HT1080 (cell line): ENCODE measurements at places on chromosomes 2 and 18. TPM values are rescaled to one million over a fixed set of nuclear protein-coding genes. Genes with fewer than 3 reads are reported as not detected.

The GKN2 gene
- total RNA-seq, result not detected in 2 replicates

The IL1B gene
- 4.1 and 9.5 TPM in 2 replicates for total RNA-seq

The NGEF gene
- 0.30 and 2.7 TPM in 2 replicates for total RNA-seq

GRCh38 chr2:223262946-223263345 is 211.0 kb downstream of the KCNE4 start:
- DNase-seq, result peak; percentile 15

DNA sequence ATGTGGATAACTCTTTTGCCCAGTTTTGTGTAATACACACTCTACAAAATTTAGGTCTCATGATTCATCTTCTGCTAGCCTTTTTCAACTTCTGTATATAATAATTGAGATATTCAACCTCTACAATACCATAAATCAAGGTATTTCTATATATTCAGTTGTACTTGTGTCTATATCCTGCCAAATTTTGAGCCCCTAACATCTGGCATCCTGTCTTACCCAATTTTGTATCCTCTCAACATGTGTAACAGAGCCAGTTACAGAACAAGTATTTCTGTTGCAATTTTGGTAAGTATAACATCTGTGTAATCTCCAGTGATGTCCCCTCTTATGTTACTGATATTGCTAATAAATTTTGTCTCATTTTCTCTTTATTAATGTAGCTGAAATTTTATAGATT is 145.8 kb downstream of the TRIB2 start:
- no peak for DNase-seq

DNA sequence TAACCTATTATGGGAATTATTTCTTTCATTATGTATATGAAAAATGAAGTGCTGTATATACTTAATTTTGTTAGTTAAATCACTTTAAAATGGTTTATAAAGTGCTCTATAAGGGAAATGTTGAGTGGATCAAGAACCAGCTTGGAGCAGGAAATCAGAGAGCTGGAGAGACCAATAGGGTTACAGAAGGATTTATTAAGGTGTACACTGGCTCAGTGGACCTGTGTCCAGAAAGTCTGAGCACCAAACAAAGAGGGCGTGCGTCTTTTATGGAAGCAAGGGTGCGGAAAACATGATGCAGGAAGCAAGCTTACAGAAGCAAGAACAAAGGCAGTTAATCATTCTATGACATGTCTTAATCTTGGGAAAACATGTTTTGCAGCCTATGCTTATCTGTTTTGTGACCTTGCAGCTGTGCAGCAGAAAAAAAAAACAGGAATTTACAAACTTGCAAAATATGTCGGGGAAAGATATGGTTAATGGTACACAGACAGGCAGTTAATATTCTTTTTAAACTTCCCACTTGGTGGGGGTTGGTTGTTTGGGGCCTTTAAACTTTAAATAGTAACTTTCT is 65.2 kb upstream of the SLC35G4 start:
- no peak for DNase-seq

DNA sequence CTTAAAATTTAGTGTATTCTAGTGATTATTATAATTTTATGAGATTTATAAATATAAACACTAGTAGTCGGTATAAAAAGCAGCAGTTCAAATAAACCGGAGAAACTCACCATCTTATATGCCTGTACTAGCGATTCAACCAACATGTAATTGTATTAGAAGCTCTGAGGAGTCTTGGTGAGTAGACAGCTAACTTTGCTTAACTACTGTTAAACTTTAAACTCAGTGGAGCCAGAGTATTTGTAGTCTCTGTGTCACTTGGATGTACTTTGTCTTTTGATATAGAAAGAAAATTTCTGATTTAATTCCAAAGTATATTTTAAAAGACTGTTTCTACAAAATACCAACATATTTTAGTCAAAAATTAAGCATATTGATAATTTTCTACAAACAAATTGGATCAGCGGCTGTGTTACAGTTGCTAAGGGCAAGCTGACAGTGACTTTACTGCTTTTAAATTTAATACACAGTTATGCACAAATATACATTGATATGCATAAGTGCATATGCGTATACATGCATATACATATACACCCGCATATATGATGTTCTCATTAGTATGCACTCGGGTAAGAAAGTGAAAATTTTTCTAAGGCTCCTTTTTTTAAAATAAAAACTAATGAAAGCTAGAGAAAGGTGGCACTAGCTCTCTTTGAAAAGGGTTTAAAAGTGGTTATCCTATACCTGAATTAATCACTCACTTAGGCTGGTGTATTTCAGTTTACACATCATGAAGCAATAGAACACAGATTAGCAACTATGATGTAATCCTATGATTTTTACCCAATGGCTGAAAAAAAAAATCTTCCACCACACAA is 374.5 kb downstream of the NCKAP5 start:
- DNase-seq, result no peak

- DNase-seq, result peak; percentile 67
Observed at GRCh38 chr18:35355140-35355618, 11.0 kb upstream of the ZNF24 start.

DNA sequence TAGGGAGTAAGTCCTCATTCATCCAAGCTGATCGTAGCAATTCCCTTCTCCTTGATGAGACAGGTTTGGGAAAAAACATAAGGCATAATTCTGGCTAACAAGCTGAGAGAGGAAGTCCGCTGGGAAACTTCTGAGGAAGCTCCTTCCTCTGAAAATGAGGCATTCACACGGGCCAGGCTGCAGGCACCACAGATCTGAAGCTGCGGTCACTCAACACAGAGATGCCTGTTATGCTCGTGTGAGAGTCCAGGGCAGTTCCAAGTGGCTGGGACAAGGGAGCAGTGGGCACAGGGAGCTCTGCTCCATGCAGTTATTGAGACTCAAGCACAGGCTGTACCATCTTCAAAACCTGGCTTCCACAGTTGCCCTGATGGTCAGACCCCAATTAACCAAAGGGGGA is 200.9 kb upstream of the ID2 start:
- no peak for DNase-seq
